NCI-H69 (cell line): ENCODE measurements at places on chromosomes 3 and 15.

DNA sequence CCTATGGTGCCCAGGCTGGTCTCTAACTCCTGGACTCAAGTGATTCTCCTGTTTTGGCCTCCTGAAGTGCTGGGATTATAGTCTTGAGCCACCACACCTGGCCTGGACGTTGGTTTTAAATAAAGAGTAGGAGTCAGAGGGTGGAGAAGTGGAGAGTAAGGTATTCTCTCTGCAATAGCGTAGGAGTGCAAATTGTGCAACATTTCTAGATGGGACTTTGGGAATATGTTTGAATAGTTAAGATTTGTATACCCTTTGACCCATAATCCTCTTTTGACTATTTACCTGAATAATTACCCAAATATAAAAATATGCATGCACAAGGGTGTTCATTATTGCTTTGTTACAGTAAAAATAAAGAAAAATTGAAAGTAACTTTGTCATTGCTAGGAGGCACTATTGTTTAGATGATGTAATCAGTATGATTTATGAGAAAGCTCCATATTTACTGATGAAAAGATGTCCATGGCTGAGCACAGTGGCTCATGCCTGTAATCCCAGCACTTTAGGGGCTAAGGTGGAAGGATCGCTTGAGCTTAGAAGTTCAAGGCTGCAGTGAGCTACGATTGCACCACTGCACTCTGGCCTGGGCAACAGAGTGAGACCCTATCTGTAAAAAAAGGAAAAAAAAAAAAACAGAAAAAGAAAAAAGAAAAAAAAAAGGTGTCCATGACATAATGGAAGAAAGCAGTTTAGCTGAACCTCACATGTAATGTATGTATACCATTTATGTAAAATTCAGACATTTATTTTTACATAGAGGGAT is 15.1 kb upstream of the XYLB start:
- DNase-seq: no peak

DNA sequence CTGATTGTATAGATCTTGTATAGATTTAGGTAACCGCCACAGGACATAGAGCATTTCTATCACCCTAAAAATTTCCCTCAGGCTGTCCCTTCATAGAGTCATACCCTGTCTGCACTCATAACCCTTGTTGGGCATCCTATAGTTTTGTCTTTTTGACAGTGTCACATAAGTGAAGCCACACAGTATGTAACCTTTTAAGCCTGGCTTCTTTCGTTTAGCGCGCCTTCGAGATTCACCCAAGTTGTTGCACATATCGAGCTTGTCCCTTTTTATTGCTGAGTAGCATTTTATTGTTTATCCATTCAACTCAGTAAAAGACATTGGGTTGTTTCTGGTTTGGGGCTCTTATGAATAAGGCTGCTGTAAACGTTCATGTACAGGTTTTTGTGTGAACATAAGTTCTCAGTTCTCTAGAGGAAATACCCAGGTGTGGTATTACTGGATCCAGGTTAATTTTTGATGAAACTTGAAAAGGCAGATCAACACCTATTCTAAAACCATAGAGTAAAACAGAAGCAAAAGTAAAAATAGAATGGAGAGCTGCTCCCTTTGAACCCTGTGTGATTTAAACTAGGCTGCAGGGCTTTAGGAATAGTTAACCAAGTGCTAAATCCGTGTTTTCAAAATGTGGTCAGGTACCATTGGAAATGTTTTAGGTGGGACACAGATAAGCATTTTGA is 49.5 kb downstream of the CD86 start:
- no peak for DNase-seq

DNA sequence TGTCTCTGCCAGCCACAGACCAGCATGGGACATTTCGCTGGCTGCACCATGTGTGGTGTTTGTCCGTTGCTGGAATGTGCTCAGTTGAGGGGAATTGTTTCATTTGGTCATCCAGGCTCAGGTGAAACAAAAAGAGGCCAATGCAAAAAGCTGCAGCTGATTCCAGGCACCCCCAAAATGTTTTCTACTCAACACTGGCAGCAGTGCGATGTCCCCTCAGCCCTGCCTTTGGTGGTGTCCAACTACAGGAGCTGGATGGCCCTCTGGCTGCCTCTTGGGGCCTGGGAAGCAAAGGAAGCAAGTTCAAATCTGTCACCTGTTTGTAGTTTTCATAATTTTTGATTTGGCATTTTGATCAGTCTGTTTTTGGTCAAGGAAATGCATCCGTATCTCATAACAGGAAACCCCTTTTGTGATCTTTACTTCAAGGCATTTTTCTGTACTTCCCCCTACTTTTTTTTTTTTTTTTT is 141.8 kb downstream of the EEFSEC start:
- DNase-seq: no peak

- no peak for DNase-seq
Observed at GRCh38 chr3:149495581-149496125, 21.2 kb downstream of the TM4SF4 start.
